ENCODE measurements at places on chromosomes 2 and 18. TPM values are rescaled to one million over a fixed set of nuclear protein-coding genes. Genes with fewer than 3 reads are reported as not detected.

Gene HOXD4
- total RNA-seq, result not detected

Gene FAM110C
- 5.9 TPM for total RNA-seq

Gene CETN1
- not detected for total RNA-seq

Gene EFR3B
- total RNA-seq, result 7.3 TPM

Gene GRB14
- 1.4 TPM for total RNA-seq

Gene HOXD13
- total RNA-seq, result not detected

Gene ANO7
- total RNA-seq, result 1.1 TPM

Gene RAMP1
- total RNA-seq, result 6.3 TPM

Gene NEB
- 0.31 TPM for total RNA-seq

Gene NETO1
- not detected for total RNA-seq

Gene PAX8
- 3.5 TPM for total RNA-seq

DNA sequence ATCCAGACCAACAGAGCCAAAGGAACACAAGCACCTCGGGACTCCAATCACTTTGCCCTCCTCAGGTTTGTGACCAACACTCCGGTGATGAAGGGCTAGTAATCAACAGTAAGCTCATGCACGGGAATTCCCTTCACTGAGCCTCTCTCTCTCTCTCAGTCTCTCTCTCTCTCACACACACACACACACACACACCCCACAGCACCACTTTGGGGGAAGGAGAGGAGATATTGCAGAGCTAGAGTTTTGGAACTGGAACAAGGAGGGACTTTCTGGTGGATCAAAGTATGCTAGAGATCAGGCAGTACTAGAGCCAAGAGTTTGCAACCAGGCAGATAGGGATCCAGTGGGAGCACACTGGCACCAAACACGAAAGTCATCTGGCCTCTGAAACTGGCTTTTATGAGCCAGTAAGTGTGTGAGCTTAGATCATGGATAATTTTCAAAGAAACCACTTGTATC is 98.7 kb downstream of the ANKRD44 start:
- DNase-seq, result no peak
- no peak overlapping the region for H3K4me3 ChIP-seq
- peak overlapping the region; percentile 42 for H3K27ac ChIP-seq
- H3K36me3 ChIP-seq, result no peaks in the 10 kb centered on the region

DNA sequence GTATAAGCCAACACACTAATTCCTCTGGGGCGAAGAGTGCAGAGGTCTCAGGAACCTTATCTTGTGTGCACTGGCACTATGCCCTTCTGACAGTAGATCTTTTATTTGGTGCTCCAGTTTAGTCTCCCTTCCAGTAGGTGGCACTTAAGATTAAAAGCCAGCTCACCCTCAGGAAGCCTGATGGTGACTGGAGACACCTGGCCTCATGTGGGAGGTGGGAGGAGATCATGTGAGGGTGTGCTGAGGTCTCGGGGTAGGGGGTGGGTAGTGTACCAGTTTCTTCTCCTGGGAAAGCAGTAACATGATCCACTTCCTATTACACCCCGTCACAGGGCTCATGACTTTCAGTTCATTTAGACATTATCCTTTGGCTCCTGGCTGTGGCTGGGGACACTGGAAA is 654.9 kb downstream of the ADCYAP1 start:
- H3K36me3 ChIP-seq, result no peaks in the 10 kb centered on the region
- H3K4me3 ChIP-seq, result no peak overlapping the region
- H3K27ac ChIP-seq, result no peak overlapping the region
- no peaks in the 10 kb centered on the region for H3K4me1 ChIP-seq

DNA sequence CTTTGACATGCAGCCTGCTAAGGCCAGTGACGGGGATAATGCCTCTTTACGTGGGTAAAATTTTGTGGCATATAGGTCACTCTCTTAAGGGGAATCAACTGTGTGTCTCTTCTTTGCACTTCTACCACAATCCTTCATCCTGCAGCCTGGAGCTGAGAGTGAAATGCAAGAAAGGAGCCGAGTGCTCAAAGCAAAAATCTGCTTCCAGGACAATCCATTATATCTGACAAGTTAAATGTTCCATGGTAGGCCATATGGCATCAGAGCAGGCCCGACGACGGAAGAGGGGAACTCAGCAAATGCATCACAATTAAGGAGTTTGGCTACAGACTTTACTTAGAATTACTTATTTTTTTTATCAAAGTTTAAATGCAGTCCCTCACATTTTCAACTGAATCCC is 171.2 kb downstream of the TCF4 start:
- DNase-seq, result no peak
- H3K36me3 ChIP-seq, result no peaks in the 10 kb centered on the region
- H3K4me3 ChIP-seq, result no peak overlapping the region
- H3K27ac ChIP-seq, result peak overlapping the region; percentile 14
- H3K4me1 ChIP-seq, result peaks cover 20% of the 10 kb centered on the region

DNA sequence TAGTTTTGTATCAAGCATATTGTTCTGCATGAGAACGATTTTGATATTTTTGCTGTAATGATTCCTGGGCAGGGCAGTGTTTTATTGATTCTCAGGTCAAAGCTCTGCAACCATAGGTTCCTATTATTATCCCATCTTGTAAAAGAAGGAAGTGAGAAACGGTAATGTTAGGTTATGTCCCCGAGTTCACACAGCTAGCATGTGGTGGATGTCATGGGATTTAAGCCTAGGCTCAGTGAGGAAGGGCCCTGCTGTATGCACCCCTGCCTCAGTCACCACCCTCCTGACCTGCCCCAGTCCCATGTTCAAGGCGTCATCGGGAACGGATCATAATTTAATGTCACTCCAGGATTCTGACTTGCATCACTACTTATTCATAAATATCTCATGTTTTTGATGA is 10.7 kb downstream of the ACP1 start:
- no peaks in the 10 kb centered on the region for H3K27me3 ChIP-seq
- DNase-seq, result peak; percentile 21
- peaks cover 10% of the 10 kb centered on the region for H3K4me1 ChIP-seq
- H3K27ac ChIP-seq, result no peak overlapping the region

DNA sequence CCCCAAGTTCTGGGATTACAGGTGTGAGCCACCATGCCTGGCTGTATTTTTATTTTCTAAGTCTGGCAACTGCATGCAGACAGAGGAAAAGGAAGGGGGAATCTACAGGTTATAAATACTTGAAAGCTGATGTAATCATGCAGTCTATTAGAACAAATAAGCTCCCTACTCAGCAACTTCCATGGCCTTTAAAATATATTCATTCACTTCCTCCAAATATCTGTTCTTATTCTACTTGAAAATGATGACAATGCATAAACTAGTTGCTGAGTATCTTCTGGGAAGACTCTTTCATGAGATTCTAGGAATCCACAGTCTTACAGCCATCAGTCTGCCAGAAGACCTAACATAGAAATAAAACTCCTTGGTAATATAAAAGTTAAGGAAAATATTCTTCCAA is 66.9 kb upstream of the NCKAP5 start:
- no peak overlapping the region for H3K4me3 ChIP-seq
- DNase-seq, result no peak
- no peaks in the 10 kb centered on the region for H3K27me3 ChIP-seq
- H3K4me1 ChIP-seq, result no peaks in the 10 kb centered on the region
- no peak overlapping the region for H3K27ac ChIP-seq

DNA sequence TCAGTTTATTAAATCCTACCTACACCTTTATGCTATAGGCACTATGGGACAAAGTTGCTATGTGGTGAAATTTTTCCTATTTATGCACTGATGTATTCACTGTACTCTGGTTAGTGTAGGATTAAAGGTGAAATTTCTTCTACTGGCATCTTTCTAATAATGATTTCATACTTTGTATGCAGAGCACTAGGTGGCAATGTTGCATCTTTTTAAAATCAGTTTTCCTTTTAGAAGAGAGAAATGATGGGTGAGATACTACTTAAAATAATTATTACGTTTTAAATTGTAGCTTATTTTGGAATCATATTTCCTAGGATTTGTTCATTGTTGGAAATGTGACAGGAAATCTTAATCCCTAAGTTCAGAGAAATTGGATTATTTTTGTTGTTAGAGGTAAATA is 150.9 kb downstream of the CD8B2 start:
- H3K36me3 ChIP-seq, result no peaks in the 10 kb centered on the region
- H3K4me1 ChIP-seq, result no peaks in the 10 kb centered on the region
- H3K27ac ChIP-seq, result no peak overlapping the region
- H3K27me3 ChIP-seq, result no peaks in the 10 kb centered on the region
- DNase-seq, result no peak
- H3K4me3 ChIP-seq, result no peak overlapping the region

GRCh38 chr2:240963868-240964703 is 34.3 kb upstream of the SNED1 start:
- DNase-seq, result peak; percentile 67
- H3K27ac ChIP-seq, result no peak overlapping the region
- no peaks in the 10 kb centered on the region for H3K36me3 ChIP-seq
- no peak overlapping the region for H3K4me3 ChIP-seq
- H3K27me3 ChIP-seq, result no peaks in the 10 kb centered on the region
- H3K4me1 ChIP-seq, result peaks cover 14% of the 10 kb centered on the region

- no peak overlapping the region for H3K27ac ChIP-seq
- DNase-seq, result no peak
- no peaks in the 10 kb centered on the region for H3K36me3 ChIP-seq
- H3K27me3 ChIP-seq, result no peaks in the 10 kb centered on the region
Measured at GRCh38 chr2:177547122-177547521, 154.5 kb downstream of the AGPS start.

- H3K27me3 ChIP-seq, result no peaks in the 10 kb centered on the region
- no peaks in the 10 kb centered on the region for H3K36me3 ChIP-seq
- no peak overlapping the region for H3K27ac ChIP-seq
- H3K4me3 ChIP-seq, result no peak overlapping the region
- H3K4me1 ChIP-seq, result peaks cover 10% of the 10 kb centered on the region
- DNase-seq, result no peak
Measured at GRCh38 chr18:3054214-3054613, 41.3 kb upstream of the LPIN2 start.

GRCh38 chr2:158015428-158016076 is 86.1 kb upstream of the UPP2 start:
- H3K4me3 ChIP-seq, result no peak overlapping the region
- no peaks in the 10 kb centered on the region for H3K4me1 ChIP-seq
- H3K27me3 ChIP-seq, result no peaks in the 10 kb centered on the region
- H3K27ac ChIP-seq, result no peak overlapping the region
- H3K36me3 ChIP-seq, result no peaks in the 10 kb centered on the region

DNA sequence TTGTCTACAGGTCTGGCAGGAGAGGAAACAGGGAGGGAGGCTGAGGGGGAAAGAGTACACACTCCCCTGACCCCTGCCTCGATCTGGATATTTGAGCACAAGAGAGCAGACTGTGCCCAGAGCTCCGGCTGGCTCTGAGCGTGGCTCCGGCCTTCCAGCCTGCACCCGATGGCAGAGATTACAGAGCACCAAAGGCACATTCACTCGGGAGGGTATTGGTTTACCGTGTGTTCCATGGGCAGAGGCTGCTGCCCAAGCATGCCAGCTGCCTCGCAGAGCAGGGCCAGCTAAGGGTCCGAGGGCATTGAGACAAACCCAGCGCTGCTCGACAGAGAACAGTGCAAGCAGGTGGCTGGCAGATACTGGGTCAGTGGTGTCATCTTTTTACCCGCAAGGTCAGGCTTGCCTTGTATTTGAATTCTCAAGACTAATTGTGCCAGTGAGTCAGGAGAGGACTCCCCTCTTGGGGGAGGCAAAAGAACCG is 132.2 kb downstream of the TNS1 start:
- peaks cover under 1% of the 10 kb centered on the region for H3K4me1 ChIP-seq
- H3K27me3 ChIP-seq, result no peaks in the 10 kb centered on the region
- H3K27ac ChIP-seq, result peak overlapping the region; percentile 24
- peaks cover 99% of the 10 kb centered on the region for H3K36me3 ChIP-seq

DNA sequence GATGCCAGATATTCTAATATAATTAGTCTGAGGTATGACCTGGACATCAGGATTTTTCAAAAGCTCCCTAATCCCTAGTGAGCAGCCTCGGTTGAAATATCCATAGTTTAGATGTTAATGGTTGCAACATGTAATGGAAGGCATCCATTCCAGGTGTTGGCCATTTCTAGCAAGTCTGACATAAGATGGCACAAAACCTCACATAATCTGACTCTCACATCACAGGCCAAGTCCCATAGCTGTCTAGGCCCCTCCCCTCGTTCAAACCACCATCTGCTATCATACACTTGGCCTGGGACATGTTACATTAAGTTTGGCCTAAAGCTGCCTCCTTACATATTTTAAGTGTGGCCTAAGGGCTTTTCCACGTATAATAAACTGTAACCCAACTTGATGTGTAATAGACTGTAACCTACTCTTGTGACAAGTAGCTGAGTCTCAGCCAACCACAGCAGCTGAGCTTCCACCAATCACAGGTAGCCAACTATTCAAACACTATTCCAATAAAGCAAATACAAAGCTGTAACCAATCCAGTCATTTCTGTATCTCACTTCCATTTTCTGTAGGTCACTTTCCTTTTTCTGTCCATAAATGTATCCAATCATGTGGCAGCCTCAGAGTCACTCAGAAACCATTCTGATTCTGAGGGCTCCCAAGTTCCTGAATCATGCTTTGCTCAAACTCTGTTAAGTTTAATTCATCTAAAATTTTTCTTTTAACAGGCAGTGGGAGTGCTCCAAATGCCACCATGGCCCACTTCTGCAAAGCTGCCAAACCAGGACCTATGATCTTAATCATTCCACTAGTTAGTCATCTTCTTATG is 59.4 kb downstream of the ADD2 start:
- no peaks in the 10 kb centered on the region for H3K36me3 ChIP-seq
- H3K4me3 ChIP-seq, result no peak overlapping the region
- no peaks in the 10 kb centered on the region for H3K27me3 ChIP-seq
- no peaks in the 10 kb centered on the region for H3K4me1 ChIP-seq

GRCh38 chr18:11992096-11992790 is 10.9 kb downstream of the IMPA2 start:
- peaks cover 32% of the 10 kb centered on the region for H3K4me1 ChIP-seq
- H3K4me3 ChIP-seq, result no peak overlapping the region
- H3K36me3 ChIP-seq, result no peaks in the 10 kb centered on the region

GRCh38 chr2:128414946-128415778 is 96.5 kb upstream of the HS6ST1 start:
- no peak overlapping the region for H3K27ac ChIP-seq
- no peak for DNase-seq
- no peaks in the 10 kb centered on the region for H3K4me1 ChIP-seq
- no peak overlapping the region for H3K4me3 ChIP-seq
- H3K36me3 ChIP-seq, result no peaks in the 10 kb centered on the region

DNA sequence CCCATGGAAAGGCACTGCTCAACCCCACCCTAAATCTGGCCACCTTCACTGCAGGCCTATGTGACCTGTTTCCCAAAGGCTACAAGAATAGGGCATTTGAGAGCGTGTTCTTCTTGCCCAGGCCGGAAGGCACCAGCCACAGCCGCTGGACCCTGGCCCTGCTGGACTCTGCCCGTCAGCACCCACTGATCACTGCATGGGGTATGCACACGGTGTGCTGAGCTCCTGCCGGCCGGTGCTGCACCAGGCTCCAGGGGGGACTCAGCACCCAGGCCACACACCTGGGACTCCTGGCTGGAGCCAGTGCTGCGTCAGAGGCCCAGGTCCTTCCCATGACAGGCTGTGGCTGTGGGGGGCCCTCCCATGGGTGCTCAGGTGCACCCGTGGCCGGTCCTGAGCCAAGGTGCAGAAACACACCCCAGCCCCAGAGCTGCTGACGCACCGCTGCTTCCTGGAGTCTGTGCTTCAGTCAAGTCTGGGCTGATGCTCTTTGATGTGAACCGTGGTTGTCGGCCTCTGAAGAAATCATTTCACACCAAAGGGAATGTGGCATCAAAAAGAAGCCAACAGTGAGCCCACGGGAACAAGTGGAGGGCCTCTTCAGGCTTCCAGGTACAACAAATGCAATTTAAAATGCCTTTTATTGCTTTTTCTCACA is 6.5 kb downstream of the KCNG2 start:
- peaks cover 2% of the 10 kb centered on the region for H3K4me1 ChIP-seq
- no peaks in the 10 kb centered on the region for H3K36me3 ChIP-seq
- no peak for DNase-seq
- no peaks in the 10 kb centered on the region for H3K27me3 ChIP-seq
